HCEC 1CT (cell line): ENCODE measurements at places on chromosomes 16 and 17.

DNA sequence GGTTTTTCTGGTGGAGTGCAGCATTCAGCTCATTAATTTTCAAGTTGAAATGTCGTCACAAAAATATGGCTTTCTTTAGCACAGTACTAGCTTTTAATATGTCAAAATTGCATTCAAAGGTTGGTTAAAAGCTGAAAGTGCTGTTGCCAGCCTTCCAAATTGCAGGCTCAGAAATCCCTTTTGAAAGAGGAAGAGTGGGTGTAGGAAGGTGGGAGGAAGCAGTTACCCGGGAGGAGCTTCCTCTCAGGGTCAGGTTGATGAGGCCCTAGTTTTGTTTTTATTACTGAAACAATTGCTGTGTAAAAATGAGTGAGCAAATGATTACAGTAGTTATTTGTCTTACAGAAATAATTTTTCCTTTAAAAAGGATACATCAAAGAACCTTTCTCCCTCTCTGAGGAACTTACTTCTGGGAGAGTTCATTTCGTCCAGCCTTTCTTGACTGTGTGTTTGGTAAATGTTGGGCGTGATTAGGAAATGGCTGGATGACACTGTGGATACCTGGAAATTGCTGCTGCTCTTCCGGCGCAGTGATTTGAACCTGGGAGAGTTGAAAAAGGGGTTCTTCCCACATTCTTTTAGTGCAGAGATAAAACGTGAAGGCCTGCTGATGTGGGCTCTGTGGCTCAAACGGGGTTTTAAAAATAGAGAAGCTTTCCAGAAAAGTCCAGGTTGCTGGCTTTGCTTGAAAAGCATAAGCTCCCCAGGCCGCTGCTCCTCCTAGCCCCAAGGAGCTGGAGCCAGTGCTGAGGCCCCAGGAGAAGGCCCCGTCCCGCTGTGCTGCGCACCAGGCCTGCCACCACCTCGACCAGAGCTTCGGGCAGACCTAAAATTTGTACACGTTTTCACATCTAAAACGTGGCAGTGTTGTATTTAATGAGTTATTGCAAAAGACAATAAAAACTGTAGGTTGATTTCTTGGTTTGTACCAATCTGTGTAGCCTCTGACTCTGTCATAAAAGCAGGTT, 41.7 kb downstream of the SEC14L1 start:
- DNase-seq, result no peak

- no peak for DNase-seq
Observed at GRCh38 chr17:1160591-1161390, 19.0 kb downstream of the ABR start.

GRCh38 chr16:47947723-47948122, 208.1 kb downstream of the ABCC12 start:
- no peak for DNase-seq

DNA sequence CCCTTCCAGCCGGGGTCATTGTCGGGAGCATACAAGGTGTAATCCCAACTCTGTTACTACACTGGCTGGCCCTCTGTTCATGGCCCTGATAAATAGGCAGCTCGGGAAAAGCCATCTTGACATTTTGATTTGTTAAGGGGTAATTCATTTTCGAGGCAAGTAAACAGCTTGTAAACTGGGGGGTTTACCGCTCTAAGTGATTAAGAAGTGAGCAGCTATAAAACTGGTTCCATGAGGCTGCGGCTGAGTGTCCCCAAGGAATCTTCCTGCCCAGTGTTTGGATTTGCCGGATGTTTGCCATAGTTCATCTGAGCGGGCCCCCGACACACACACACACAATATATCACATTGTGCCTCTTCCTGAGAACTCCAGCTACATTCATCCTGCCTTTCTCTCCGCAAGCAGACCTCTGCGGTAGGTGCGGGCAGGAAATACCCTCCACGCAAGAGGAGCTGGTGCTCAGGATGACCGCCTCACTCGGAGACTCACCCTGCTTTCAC, 92.2 kb downstream of the SOCS1 start:
- DNase-seq, result no peak

DNA sequence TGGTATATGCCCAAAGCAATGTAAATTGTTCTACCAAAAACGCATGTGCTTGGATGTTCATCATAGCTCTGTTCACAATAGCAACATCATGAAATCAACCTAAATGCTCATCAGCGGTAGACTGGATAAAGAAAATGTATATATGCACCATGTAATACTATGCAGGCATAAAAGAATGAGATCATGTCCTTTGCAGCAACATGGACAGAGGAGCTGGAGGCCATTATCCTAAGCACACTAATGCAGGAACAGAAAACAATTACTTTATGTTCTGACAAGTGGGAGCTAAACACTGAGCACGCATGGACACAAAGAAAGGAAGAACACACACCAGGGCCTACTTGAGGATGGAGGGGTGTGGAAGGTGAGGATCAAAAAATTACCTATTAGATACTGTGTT, 33.7 kb downstream of the TANC2 start:
- DNase-seq, result no peak

GRCh38 chr16:22240023-22240710, 34.1 kb downstream of the EEF2K start:
- no peak for DNase-seq
